Right forelimb (tissue), 1 donor: ENCODE measurements at places on chromosomes 12 and 14.

DNA sequence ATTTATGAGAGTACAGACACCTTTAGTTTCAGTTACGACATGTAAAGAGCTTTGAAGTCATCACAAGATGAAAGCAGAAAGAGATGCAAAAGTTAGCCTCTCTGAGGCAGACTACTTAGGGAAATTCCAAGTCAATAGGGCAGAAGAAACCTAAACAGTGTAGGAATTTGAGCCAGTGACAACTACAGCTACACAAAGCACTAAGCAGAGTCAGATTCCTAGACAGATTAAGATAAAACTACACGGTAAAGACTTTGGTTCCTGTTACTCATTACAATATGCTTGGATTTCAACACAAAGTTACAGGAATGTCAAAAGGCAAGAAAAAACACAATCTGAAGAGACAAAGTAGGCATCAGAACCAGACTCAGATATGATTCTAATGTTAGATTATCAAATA is 1302.3 kb downstream of the FSCB start:
- DNase-seq: no peak

DNA sequence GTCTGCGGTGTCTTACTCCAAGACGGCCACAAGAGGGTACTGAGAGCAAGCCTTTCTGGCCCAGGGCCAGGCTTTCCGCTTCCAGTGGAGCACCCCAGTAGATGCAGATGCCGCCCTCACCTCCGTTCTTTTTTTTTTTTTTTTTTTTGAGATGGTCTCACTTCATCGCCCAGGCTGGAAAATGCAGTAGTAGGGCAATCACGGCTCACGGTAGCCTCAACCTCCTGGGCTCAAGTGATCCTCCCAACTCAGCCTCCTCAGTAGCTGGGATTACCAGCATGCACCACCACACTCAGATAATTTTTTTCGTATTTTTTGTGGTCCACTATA is 5.6 kb upstream of the LBHD2 start:
- peak; percentile 74 for DNase-seq

GRCh38 chr12:79848339-79848738 is 86.6 kb downstream of the PPP1R12A start:
- DNase-seq: no peak

- no peak for DNase-seq
Observed at GRCh38 chr12:120771097-120771496, 45.5 kb downstream of the ACADS start.

- no peak for DNase-seq
Observed at GRCh38 chr14:54564071-54564867, 2.7 kb upstream of the SAMD4A start.

- no peak for DNase-seq
Observed at GRCh38 chr12:38501991-38502390, 185.4 kb downstream of the ALG10B start.

DNA sequence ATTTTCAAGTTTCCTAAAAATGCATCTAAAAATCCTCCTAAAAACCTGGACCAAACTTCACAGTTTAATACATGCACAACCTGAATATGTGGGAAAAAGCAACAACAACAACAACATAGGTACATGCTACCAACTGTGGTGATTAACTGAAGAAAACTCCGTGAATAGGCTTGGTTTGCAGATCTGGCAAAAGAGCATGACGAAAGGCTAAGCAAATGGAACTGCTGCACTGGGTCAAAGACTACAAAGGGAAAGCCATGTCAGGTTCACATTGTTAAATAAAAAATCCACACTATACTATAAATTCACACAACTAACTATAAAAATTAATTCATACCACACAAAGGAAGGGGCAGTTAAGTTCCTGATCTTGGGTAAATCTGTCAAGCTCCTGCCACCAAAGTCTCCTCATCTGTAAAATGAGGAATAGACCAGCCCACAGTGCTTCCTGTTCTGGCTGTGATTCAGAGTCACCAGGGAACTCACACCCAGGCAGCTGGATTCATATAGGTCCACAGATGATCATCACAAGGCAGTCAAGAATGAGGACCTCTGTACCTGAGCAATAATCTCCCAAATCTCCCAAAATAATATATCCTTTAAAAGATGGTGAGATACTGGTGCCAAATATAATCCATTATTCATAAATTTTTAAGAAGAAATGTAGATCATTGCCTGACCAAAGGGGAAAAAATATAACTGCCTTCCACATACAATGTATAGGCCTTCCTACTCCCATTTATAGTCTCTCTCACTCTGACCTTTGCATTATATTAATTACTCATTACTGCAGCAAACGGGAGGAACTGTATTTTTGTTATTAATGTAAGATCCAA is 7.0 kb downstream of the CORO1C start:
- DNase-seq: no peak

DNA sequence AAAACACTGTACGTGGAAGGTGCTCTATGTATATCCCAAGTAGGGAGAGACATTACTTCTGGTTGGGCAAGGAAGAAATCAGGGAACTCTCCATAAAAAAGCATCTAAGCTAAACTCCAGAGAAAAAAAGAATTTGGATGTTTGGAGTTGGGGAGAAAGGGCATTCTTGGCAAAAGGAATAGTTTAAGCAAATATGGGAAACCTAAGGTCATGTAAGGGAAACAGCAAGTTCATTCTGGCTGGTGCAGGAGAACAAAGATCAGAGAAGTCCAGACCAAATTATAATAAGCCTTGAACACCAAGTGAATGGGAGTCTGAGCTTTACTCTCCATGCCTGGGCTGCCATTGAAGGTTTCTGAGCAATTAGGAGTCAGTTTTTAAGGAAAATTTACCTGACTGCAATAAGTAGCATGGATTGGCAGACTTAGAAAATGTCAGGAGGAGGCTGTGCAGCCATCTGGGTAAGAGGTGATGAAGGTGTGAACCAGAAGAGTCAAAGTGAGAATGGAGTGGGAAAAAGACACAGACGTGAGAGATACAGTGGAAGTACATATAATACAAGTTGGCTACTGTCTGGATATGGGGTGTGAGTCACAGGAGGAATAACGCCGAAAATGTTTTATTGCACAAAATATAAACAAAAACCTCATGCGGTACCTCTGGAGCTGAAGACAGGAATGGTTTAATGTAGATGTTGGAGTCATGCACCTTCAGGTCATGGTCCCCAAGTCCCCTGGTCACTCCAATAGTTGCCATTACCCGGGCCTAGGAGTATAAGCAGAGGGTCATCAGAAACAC is 222.6 kb downstream of the MON2 start:
- DNase-seq: no peak

- DNase-seq: peak; percentile 70
Observed at GRCh38 chr12:131047789-131048610, 94.3 kb downstream of the ADGRD1 start.

DNA sequence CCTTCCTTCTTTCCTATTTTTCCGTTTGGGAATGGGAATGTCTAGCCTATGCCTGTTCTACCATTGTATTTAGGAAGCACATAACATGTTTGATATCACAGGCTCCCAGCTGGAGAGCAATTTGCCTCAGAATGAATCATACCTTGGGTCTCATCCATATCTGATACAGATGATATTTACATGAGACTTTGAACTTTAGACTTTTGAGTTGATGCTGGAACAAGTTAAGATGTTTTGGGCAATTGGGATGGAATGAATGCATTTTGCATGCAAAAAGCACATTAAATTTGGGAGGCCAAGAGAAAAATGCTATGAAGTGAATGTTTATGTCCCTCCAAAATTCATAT is 61.9 kb upstream of the BEGAIN start:
- DNase-seq: no peak

DNA sequence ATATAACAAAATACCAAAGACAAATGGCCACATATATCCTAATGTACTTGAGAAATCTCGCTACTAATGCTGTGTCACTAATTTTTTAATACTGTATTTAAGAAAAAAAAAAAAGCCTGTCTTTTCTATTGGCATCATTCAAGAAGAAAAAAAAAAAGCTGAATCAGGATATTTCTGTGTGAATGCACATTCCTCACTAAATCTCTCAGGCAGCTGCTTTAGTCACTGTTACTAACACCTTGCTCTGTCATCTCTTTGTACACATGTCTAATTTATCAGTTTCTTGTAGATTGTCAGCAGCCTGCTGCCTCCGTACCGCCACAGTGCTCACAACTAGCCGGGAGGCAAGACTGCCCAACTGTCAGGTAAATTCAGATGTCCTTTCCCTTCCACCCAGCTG is 32.0 kb upstream of the FGD4 start:
- no peak for DNase-seq

DNA sequence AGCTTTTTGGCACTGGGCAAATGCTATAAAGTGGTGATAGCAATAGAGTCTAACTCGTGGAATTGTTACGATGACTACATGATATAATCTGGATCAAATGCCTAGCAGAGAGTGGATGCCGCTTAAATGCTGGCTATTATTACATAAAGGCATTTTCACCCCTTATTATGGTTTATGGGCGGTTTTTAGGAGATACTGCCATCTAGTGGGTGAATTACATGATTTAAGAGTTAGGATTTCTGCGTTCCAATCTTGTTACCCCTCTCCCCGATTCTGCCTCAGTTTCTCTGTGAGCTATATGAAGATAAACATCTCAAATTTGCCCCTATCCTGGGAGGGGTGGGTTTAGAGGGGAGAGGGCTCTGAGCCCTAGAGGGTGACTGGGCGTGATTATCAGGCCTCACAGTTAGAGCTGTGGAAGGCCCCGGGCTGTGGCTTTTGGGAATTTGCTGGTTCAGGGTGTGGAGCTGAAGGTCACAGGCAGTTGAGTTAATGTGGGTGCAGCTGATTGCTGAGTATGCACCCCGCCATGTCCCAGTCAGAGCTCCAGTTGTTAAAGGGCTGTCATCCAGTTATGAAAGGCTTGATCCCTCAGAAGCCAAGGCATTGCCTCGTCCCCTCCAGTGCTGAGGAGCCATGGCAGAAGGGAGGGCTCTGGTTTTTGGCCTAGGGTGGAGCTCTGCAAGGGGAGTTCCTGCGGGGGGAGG is 14.4 kb downstream of the CLSTN3 start:
- DNase-seq: no peak

DNA sequence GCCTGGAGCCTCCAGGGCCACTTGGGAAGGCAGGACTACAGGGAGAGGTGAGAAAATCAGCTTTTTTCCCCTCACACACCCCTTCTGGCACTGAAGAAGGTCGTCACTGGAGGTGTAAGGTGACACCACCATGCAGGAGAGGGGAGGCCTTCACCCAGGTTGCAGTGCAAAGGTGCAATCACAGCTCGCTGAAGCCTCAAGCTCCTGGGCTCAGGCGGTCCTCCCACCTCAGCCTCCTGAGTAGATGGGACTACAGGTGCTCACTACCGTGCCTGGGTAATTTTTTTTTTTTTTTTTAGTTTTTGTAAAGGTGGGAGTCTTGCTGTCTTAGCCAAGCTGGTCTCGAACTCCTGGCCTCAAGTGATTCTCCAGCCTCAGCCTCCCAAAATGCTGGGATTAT is 93.6 kb downstream of the TNFAIP2 start:
- DNase-seq: no peak

GRCh38 chr12:89418228-89418910 is 66.1 kb upstream of the DUSP6 start:
- DNase-seq: no peak

- DNase-seq: no peak
Observed at GRCh38 chr12:89924191-89924590, 215.6 kb upstream of the ATP2B1 start.

DNA sequence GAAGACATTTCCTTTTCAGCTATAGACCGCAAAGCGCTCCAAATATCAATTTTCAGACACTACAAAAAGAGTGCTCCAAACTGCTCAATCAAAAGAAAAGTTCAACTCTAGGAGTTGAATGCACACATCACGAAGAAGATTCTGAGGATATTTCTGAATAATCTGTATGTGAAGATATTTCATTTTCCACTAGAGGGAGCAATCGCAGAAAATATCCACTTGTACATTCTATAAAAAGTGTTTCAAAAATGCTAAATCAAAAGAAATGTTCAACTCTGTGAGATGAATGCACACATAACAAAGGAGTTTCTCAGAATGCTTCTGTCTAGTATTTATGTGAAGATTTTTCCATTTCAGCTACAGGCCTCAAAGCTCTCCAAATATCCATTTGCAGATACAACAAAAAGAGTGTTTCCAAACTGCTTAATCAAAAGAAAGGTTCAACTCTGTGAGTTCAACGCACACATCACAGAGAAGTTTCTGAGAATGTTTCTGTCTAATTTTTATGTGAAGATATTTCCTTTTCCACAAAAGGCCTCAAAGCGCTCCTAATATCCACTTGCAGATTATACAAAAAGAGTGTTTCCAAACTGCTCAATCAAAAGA is 643.8 kb upstream of the ALG10B start:
- no peak for DNase-seq

DNA sequence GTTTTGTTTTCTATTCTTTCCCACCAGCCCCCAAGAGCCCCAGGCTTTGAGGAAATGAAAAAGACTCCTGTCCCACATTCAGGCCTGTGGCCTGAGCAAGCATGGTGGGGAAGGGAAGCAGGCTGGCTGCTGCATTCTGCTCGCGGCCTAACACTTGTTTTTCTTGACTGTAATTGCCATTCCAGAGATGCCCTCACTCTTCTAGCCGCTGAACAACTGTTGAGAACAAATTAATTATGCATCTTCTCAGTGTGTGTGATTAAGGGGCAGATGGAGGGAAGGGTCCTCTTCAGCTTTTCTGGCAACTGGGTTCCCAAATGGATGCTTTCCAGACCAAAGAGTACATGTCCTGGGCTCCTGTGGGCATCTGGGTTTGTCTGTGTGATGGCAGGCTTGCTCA is 43.3 kb downstream of the ADCK1 start:
- DNase-seq: no peak

DNA sequence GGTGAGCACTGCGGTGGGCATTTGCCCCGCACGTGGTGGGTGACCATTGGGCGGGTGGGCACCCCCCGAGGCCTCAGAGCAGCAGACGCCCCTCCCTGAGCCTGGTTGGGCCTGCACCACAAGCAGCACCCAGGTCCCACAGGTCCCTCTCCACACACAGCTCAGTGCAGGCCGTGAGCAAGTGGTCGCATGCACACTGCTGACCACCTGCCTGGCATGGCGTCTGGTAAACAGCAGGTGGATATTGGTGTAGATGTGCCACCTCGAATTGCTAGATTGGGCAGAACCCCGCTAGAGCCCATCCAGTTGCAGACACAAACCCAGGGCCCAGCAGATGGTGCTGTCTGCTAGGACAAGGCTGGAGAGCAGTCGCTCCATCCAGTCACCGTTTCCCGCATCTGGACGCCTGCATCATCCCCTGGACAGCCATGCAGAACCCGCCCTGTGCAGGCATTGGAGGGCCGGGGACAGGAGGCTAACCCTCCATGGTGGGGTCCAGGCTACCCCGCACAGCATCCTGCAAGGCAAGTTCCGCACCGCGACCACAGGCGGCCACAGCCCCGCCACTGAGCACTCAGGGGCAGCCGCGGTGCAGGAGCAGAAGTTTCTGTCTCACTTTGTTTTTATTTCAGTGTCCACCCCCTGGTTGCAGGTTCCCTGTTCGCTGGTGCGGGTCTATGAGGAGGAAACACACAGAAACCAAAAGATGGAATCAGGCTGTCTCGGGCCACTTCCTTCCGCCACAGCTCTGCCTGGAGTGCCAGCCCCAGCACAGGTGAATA is 45.6 kb upstream of the RIMBP2 start:
- DNase-seq: peak; percentile 66

GRCh38 chr14:102097441-102098135 is 10.7 kb upstream of the HSP90AA1 start:
- DNase-seq: no peak
